ENCODE measurements at places on chromosomes 11 and 22.

DNA sequence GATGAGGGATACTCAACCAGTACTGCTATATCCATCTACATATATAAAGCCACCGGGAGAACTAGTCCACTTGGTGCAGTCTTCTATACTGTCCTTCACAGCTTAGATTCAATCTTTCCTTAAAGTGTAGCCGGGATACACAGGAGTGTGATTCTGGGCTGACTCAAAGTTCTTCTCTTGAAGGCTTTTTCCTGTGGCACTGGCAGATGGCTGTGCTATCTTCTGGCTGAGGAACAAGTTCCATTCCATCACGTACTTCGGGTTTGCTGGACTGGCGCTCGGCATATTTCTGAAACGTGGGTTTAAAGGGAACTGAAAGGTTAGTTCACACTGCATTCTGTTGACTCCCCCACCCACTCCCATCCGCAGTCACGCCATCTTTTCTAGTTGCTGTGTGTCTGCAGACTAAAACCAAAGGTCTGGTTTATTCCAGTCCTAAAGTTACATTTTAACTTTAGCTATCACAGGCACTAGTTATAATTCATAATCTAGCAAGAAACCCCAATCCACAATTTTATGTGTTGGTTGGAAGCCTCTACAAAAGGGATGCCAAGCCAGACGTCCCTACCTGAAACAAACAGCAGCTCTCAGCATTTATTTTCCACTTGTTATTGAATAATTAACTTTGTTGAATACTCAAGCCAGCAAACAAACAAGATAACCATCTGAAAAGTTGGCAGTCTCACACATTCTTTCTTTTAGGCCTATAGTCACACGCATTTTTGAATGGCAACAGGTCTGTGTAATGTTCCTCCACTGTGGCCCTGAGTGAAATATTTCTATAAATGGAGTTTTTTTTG, 7.5 kb upstream of the C11orf65 start:
- DNase-seq: no peak

GRCh38 chr11:6616596-6617250, 2.5 kb downstream of the TPP1 start:
- no peak for DNase-seq

DNA sequence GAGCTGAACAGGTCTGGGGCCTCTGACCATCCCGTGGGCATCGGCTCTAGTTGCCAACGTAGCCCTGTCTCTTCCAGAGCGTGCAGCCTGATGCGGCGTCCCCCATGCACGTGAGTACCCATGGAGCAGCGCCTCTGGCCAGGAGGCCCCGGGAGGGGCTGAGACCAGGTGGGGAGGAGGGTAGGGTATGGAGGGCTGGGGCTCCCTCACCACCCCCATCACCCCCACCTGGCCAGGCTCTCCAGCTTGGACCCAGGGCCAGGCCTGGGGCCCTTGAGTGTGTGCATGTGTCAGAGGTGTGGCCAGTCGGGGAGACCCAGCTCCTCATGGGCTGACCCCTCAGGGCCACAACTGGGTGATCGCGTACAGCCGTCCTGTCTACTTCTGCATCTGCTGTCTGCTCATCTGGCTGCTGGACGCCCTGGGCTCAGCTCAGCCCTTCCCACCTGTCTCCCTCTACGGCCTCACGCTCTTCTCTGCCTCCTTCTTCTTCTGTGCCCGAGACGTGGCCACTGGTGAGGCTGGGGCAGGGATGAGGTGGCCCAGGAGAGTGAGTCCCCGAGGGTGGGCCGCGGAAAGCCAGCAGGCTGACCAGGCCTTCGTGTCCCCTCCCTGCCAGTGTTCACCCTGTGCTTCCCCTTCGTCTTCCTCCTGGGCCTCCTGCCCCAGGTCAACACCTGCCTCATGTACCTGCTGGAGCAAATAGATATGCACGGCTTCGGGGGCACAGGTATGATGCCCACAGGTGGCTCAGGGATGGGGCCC, 8.5 kb downstream of the PCNX3 start:
- no peak for DNase-seq

DNA sequence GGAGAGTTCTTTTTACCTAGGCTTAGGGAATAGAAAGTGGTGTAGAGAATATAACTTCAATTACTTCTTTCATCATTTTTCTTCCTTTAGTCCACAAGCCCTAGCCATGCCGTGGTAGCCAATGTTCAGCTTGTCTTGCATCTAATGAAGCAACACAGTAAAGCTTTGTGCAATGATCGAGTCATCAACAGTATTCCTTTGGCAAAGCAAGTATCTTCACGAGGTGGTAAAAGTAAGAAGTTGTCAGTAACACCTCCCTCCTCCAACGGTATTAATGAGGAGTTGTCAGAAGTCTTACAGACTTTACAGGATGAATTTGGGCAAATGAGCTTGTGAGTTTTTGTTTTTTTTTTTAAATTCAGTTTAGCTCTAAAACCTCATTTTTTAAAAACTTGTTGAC, 37.4 kb downstream of the CEP57 start:
- DNase-seq: no peak

GRCh38 chr11:12087075-12088004, 23.1 kb upstream of the MICAL2 start:
- DNase-seq: no peak

GRCh38 chr11:86703987-86704386, 31.6 kb upstream of the ME3 start:
- no peak for DNase-seq

GRCh38 chr22:50363166-50363802, 20.2 kb downstream of the PPP6R2 start:
- no peak for DNase-seq

DNA sequence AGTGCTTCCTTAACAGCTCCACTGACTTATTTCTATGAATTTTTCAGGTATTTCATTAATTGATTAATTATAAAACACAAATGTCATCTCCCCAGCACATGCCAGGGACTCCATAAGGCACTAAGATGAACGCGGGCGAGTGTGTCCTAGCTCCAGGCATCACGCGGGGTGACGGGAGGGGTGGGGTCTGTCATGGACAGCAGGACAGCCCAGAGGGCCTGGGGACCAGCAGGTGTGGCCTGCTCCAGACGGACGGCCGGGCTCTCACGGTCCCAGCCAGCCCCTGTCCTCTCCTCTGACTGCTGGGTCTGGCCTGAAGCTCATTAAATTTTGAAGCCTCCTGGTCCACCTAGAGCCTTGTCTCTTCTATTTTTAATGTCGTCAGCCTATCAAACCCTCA, 531.1 kb downstream of the BRD1 start:
- no peak for DNase-seq

DNA sequence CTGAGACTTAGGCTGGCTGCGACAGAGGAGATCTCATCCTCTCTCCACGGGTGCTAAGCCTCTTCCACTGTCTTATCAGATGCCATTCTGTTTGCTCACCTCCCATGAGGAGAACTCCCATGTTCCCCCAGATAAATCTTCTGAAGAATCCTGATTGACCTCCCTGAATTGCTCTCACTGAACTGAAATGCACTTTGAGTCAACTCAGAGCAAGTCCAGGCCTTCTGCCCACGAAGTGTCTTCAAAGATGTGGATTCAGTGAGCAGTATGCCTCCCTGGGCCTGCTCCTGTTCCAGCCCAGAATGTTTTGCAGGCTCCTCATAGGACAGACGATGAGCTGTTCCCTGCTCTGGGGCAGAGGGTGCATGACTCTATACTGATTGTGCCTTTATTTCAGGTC, 17.4 kb downstream of the TUB start:
- no peak for DNase-seq

DNA sequence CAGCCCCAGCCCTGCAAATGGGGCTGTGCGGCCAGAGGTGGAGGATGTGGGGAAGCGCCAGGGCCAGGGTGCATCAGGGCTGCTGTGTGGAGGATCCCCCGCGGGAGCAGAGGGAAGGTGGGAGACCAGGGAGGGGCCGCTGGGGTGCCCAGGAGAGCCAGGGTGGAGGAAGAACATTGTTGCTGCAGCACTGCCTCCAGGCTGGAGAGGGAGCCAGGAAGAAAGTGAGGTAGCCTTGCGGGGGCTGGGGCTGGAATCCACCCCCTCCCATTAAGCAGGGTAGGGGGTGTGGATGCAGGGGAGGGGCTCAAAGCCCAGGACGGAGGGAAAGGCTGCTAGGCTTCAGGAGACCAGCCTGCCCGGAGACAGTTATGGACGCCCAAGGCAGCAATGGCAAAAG, 15.0 kb downstream of the CABP7 start:
- DNase-seq: no peak

GRCh38 chr11:75141166-75141565, 9.7 kb upstream of the SLCO2B1 start:
- DNase-seq: no peak

DNA sequence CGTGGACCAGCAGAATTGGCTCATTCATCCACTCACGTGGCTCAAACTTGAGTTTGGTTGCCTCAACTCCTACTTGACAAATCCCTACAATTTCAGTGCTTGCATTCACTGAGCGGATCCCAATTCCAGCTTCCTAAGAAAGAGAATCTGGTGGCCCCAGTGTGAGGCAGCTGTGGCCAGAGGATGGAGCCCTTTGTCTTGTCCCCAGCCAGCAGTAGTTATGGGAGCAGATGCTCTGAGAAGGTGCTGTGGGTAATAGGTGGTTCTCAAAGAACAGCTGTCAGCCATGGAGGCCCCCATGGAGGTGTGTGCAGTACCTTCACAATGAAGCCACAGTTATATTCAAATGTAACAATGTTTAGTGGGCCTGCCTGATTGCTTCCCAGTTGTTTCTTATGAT, 39.3 kb downstream of the KREMEN1 start:
- DNase-seq: no peak

- no peak for DNase-seq
Measured at GRCh38 chr11:69841859-69842698, 22.9 kb upstream of the FGF3 start.

- no peak for DNase-seq
Measured at GRCh38 chr11:116697639-116698038, 75.1 kb downstream of the BUD13 start.

- no peak for DNase-seq
Measured at GRCh38 chr11:36131721-36132397, 157.4 kb downstream of the COMMD9 start.
